ENCODE measurements at places on chromosomes 4 and X.
A peak's percentile ranks its signal among the peaks of the same experiment; 100 is the strongest.

DNA sequence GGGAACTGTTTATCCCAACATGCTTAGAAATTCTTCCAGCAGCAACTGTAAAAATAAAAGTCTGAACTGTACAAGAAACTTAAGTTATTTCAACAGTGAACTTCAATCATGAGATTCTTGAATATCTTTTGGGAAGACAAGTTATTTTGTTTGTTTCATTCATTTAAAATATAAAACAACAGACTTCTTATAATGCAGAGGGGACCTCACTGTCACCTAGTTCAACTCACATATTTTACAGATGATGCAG, 14.9 kb downstream of the FAM9C start:
- no peak for DNase-seq

DNA sequence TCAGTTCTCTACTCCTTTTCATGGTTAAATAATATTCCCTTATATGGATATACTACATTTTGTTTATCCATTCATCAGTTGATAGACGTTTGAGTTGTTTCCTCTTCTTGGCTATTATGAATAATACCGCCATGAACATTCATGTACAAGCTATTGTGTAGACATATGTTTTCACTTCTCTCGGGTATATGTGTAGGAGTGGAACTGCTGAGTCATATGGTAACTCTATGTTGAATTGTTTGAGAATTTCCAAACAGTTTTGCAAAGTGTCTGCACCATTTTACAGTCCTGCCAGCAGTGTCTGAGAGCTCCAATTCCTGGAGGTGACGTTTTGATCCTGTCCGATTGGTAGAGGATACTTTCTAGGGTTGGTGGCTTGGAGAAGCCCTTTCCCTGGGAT, 23.6 kb downstream of the PLAC1 start:
- DNase-seq: peak; percentile 74

GRCh38 chr4:187166886-187167512, 443.3 kb upstream of the FAT1 start:
- no peak for DNase-seq

- DNase-seq: peak; percentile 95
Measured at GRCh38 chr4:82230306-82230705, 143.5 kb downstream of the HNRNPD start.

- no peak for DNase-seq
Measured at GRCh38 chr4:3188118-3188517, 60.8 kb upstream of the MSANTD1 start.

DNA sequence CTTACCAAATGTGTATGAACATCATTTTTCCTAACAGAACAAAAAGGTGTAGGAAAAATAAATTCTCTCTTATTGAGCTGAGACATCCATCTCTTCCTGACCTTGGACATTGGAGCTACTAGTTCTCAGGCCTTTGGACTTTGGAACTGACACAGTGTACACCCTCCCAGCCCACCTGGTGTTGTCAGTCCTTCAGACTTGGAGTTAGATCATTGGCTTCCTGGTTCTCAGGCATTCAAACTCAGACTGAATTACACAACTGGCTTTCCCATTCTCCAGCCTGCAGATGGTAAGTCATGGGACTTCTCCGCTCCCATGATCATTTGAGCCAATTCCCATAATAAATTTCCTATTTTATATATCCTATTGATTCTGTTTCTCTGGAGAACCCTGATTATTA, 84.8 kb upstream of the EDNRA start:
- no peak for DNase-seq

- DNase-seq: no peak
Measured at GRCh38 chr4:118884716-118885115, 3.9 kb upstream of the SYNPO2 start.

- no peak for DNase-seq
Measured at GRCh38 chr4:122712782-122713181, 19.7 kb upstream of the BBS12 start.

DNA sequence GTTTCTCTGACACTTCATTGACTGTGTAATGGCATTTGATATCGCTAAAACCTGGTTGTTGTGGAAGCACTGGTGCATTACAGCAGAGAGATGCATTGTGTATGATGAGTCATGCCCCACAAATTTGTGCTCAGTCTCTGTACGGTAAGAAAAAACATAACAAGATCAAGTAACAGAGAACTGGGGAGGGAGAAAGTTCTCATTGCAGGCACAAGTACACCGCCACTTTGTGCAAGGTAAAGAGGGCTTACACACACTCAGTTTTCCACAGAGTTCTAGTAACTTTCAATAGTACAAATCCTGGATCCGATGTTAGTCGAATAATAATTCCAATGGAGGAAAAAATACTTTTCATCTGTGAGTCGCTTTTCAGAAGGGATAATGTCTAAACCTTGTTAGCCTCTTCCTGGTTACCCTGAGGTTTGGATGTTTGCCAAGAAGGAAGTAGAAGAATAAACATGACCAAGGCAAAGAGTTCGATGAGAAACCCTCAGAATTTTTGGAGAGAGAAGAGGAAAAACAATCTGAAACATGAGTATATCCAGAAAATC, 512.5 kb upstream of the SLIT2 start:
- no peak for DNase-seq

GRCh38 chr4:174316954-174317353, 33.2 kb downstream of the CEP44 start:
- DNase-seq: no peak

- DNase-seq: no peak
Measured at GRCh38 chrX:76428243-76429130, 977 bp downstream of the MAGEE1 start.
